ENCODE measurements at places on chromosomes 3 and 15.

DNA sequence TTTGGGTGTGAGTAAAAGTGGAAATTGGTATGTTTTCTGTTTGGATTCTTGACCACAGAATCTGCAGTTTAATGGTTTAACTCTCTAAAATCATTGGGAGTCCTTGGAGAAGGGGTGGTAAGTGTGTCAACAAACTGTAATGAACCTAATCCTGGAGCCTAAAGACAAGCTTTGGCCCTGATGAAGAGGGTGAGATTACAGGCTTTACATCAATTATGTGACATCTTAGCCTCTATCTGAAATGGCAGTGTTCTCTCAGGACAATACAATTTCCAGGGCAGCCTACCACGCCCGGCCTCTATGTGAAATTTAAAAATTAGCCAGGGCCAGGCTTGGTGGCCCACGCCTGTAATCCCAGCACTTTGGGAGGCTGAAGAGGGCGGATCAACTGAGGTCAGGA lies 4.3 kb upstream of the PKM start:
- DNase-seq: no peak

DNA sequence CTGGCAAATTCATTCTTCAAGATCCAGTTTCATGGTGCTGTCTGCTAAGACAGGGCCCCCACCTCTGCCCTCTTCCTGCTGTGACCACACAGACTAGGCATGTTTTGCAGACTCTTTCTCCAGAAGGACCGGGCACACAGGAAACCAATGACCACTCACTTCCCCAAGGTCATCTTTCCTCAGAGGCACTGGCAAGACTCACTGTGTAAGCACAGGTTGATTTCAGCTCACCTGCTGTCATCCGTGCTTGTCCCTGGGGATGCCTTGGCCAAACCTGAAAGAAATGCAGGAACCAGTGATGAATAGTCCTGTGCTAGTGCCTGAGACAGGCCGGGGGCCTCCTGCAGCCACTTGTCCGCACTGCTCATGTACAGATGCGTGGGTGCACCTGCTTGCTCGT lies 33.5 kb downstream of the ALS2CL start:
- no peak for DNase-seq

- DNase-seq: no peak
These were observed 16.4 kb upstream of the ANXA2 start for GRCh38 chr15:60414016-60414682.

DNA sequence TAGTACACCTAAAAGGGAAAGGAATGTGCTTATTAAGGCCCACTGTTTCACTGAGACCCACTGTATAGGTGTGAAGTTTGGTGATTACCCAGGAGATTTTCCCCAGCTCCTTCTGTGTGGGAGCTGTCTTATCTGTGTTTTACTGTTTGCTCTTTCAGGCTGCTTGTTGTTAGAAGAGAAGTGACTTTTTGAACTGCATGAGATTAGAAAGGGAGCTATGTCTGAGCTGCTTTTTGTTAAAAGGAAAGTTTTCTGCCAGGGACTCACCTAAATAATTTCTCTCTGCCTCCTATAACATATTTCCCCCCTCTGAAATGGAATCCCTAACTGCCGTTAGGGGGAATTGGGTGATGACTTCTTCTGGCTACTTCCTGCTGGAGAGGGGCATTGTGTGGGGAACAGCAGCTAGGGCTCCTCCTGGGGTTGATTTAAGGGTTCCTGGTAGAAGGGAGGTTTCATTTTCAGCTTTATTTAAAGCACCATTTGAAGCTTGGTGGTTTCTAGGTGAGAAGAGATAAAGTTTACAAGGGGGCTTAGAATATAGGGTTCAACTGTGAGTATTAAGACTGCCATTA lies 77.1 kb upstream of the ATP11B start:
- no peak for DNase-seq
